Suppressor macrophage treated with lipopolysaccharide for 1 hour (primary cell): ENCODE measurements at places on chromosomes 2 and 18.
A peak's percentile ranks its signal among the peaks of the same experiment; 100 is the strongest.

DNA sequence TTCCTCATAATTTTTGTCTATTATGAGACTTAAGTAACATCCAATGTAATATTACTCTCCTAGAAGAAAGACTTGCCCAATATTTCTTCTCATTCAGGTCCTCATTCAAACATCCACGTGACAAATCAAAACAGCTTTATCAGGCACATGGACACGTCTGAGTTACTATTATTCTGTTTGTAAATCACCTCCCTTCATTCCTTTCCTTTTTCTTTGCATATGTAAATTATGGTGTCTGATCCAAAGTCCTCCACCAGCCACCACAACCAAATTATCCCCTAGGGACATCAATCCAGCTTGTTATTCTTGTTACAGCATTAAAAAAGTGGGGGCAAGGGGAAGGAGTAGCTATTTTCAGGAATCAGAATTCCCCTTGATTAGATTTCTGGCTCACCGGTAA is 7.1 kb downstream of the TMEM163 start:
- no peak for DNase-seq

GRCh38 chr2:222690564-222691200 is 19.2 kb downstream of the MOGAT1 start:
- DNase-seq: peak; percentile 93

DNA sequence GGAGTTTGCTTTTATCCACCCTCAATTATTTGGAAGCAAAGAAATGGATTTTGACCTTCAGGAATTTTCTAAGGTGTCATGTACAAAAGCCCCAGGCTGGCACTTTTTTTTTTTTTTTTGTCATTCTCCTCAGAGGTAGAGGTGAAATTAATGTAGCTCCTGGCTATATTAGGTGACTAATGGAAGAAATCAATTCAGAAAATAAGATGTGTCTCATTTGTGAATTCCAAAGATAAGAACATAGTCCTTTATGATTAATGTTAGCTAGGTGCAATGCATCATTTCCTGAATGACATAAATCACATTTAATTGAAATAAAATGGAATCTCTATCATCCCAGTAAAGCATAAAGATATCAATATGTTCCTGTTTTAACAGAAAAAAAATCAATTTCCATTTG is 477.6 kb downstream of the FBXO15 start:
- no peak for DNase-seq

- DNase-seq: no peak
Observed at GRCh38 chr2:232973796-232974195, 39.3 kb downstream of the NGEF start.

GRCh38 chr2:236861196-236861875 is 224.4 kb upstream of the COPS8 start:
- DNase-seq: no peak

DNA sequence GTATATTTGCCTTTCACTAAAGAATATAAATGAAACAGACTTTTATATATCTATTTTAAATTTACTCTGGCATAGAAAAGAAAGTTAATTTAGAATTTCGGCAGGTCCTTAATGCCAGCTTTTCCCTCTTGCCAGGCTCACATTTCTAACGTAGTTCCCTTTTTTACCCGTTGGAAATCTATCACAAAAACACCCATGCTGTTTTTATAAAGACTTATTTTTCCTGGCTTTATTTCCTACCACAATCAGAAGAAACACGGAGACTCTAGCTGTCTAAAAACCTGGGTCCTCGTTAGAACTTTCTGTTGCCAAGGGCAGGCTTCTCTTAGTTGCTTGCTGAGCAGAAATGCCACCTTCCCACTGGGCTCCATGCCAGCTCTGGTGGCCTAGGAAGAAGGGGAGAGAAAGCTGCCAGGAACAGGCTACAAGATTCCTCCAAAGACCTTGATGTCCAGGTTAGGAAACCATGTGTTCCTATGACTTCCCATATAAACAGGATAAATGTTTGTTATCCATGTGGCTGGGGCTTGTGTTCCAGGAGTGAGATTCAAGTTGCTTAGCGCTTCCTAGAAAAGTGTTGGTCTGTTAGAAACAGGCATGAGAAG is 17.8 kb upstream of the TMEM18 start:
- no peak for DNase-seq

DNA sequence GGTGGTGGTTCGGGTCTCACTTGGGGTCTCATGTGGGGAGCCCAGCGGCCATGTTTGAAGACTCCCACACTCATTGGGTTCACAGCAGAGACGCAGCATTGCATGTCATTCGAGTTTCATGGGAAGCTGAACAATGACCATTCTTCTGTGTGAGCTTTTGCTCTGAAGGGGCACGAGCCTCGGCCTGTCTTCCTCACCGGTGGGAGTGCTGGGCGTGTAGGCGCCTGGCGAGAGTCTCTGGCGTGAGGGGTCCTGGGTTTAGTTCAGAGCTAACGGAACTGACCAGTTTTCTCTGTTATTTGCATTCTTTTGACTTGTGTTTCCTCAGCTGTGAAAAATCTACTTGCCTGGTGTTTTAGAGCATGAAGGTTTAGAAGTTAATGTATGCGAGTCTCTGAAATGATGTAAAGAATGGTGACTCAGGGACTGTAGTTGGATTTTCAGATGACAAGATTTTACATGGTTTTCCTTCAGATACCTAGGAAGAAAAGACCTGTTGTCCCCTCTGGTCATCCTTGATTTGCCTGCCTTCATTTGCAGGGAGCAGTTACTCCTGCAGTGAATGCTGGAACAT is 98.1 kb downstream of the ARMC9 start:
- DNase-seq: no peak

DNA sequence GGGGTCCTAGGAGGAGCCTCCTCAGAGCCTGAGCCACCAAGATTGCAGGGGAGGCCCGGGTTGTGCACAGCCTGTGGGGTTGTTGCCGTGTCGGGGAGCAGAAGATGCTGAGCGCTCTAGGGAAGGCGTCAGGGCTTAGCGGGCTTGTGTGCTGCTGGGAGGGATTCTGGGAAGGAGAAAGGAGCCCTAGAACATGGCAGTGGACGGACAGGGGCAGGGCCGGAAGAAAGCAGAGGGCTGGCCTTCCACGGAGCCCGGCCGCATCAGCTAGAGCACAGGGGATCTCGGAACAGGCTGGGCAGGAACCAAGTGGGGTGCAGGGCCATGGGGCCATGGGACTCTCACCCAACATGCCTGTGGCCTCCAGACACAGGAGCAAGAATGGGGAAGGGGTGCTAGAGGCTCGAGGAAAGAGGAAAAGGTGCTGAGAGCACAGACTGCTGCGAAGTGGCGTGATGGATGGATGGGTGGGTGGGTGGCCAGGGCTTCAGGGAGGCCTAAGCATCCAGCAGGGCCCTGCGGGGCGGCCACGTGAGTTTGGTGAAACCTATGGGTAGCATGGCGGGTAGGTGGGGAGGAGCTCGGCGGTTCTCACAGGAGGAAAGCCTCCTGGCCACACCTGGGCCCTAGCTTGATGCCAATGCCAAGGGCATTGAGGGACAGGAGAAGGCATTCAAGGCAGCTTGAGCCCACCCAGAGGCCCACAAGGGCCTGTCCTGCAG is 35.8 kb downstream of the MTERF4 start:
- no peak for DNase-seq

DNA sequence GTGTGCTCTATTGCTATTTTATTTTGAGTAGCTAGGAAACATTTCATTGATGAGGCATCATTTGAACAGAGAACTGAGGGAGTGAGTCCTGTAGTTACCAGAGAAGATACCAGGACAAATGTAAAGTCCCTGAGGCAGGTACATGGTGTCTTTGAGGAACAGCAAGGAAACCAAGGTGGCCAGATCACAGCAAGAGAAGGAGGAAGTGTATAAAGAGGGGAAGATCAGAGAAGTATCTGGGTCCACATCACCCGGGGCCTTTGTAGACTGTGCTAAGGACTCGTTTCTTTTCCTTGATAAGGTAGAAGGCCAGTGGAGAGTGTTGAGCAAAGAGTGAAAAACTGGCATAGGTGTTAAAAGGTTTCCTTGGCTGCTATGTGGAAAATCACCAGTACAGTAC is 34.8 kb upstream of the PLB1 start:
- no peak for DNase-seq

DNA sequence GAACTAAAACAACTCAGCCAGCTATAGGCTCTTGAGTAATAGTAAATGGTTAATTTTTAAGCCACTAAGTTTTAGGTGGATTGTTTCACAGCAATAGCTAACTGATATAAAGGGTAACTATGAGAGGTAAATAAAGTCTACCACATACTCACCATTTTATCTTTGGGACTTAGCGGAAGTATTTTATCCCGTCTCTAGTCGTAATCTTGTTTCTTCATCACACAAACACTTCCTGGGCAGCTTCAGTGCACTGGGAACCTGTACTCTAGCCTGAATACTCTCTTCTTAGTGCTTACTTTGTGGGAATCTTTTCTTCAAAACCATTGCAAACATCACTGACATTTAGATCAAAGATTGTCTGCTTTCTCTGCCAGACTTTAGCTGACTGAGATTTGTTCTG is 360.5 kb downstream of the EPHA4 start:
- no peak for DNase-seq

DNA sequence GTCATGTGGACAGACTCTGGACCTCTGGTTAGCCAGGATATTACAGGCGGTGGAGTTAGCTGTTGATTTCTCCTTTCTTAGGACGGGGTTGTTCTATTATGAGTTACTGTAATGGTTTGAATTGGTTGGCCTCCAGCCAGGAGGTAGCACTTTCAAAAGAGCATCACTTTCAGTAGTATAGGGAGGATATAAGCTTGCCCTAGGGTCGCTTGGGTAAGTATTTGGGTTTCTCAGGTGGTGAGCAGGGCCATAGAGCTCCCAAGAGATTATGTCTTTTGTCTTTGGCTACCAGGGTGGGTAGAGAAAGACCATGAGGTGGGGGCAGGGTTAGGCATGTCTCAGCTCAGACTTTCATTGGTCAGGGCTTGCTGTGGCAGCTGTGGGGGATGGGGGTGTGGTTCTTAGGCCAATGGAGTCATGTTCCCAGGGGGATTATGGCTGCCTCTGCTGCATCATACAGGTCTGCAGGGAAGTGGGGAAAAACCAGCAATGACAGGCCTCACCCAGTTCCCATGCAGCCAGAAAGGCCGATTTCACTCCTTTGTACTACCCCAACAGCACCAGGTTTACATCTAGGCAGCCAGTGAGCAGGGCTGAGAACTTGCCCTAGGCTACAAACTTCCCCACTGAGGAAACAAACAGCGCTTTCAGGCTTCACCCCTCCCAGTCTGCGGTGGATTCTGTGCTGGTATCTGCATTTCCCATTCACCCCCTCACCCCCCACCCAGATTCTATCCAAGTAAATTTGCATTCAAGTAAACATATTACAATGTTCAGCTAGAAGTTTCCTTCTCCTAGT is 89.4 kb upstream of the SLC38A11 start:
- DNase-seq: no peak

DNA sequence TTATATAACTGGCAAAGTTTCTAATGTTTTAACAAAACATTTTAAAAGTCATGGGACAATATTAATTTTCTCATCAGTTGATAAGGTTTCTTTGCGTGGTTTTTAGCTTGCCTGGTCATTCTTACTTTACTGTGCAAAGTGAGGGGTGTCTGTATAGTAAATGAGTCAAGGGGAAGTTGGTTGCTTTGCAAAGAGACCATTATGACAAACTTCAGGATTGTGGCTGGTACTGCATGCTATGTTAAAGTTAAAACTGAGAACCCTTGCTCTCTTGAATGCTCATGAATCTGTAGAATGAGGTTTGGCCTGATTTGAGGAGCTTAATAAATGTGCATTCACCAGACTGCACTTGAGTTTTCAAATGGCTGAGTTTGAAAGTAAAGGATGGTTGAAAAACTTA is 47.0 kb downstream of the COL4A4 start:
- no peak for DNase-seq

DNA sequence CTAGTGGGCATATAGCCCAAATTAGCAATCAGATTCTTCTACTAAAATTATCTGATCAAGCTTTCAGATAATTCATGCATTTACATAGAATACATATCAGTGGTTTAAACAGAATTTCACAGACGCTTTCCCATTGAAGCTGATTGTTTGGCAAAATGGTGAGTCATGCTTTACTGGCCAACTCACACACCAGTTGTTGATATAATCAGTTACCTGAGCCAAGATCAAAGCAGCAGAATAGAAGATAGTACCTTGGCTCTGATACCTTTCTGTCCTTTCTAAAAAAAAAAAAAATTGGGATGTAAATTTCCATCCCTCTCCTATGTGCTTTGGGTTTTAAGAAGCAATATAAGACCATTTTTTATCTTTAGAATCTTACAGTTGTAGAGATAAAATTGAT is 178.0 kb downstream of the MCFD2 start:
- DNase-seq: no peak

- DNase-seq: no peak
Observed at GRCh38 chr2:95056461-95057459, 31.3 kb downstream of the MAL start.

DNA sequence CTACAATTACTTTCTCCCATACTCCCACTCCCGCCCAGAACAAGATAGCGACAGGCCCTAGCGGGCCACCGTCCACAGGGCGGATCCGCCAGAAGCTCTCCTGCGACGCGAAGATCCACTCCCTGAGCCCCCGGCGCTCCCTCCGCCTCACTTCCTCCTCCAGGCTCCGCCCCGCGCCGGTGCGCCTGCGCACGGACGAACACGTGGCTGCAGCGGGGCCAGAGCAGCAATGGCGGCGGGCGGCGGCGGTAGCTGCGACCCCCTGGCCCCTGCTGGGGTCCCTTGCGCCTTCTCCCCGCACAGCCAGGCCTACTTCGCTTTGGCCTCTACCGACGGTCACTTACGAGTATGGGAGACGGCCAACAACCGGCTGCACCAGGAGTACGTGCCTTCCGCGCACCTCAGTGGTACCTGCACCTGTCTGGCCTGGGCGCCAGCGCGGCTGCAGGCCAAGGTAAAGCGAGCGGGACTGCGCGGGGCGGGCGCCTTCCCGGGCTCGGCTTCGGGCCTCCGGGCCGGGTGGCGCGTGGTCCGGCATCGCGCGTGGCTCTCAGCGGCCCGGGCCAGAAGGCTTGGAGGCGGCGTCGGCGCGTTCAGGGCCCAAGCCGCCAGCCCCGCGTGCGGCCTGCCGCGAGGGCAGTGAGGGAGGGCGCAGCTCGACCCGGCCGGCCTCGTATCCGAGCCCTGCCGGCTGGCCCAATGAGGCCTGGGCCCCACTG is at the start of gene WDR43:
TSS of gene WDR43 (plus strand) at position 198 of the 719 bp plus-strand sequence. CDS start at position 230, 32 bp downstream.
- DNase-seq: peak; percentile 99

DNA sequence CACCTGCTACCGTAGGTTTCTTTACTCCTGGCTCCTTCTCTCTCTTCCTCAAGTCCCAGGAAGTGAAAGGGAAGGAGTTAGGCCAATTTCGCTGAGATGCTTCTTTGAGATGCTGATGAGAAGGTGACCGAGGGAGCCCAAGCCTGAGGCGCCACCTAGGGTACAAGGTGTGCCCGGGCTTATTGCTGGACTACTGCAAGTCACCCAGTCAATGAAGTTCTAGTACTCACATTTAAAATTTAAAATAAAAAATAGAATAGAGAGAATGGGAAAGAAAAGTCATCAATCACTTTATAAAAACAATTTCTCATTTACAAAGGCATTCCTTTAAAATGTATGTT is 45.3 kb downstream of the ACAA2 start:
- no peak for DNase-seq

DNA sequence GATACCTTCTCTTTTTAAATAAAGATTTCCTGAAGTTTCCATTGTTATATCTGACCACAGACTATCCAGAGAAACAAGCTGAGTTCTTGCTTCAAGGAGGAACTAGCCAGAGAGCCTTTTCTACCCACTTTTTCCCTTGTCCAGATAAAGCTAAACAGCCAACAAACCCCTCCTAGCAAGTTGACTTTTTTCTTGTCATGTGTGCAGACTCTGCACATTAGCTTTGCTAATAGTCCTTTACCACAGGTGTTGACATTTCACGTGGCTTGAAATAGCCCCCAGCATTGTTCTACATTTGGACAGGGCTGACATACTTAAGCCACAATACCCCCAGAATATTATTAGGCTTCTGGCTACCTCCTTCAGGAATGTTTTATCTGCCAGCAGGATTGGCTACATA is 40.7 kb downstream of the PCBP1 start:
- peak; percentile 35 for DNase-seq
